ENCODE measurements at places on chromosomes 7 and 10. TPM values are rescaled to one million over a fixed set of nuclear protein-coding genes. Genes with fewer than 3 reads are reported as not detected.

Gene INA
- polyA plus RNA-seq = not detected

Gene MMD2
- polyA plus RNA-seq = not detected

Gene CYP26C1
- polyA plus RNA-seq = not detected

DNA sequence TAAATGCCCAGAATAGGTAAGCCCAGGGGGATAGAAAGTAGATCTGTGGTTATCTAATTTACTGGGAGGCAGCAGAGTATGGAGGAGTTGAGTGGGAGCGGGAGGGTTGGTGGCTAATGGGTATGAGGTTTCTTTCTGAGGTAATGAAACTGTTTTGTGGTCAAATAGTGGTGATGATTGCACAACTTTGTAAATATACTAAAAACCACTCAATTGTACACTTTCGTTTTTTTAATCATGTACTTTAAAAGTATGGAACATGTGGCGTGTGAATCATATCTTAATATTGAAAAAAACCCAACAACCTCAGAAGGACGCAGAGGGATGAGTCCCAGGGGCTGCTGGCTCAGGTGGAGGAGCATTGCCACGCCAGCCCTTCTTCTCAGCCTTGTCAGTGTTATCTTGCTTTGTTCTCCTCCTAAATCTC is 118.1 kb downstream of the WDR11 start:
- DNase-seq = no peak

DNA sequence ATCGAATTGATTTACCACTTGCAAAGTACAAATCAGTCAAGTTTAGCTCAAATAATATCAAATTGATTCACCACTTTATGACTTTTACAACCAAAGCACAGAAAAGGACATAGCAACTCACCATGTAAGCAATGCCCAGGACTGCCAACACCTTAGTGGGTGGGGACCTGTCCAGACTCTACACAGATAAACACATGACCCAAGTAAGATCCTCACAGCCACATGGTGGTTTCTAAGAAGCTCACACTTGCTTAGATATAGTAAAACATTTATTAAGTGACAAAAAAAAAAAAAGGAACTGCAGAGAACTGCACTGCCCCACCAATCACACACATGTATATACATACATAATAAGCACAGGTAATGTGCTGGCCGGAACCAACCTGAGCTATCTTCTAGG is 116.2 kb downstream of the SLC25A13 start:
- DNase-seq = no peak

- no peak for DNase-seq
These were observed 99.2 kb upstream of the LYZL2 start for GRCh38 chr10:30728766-30729165.

DNA sequence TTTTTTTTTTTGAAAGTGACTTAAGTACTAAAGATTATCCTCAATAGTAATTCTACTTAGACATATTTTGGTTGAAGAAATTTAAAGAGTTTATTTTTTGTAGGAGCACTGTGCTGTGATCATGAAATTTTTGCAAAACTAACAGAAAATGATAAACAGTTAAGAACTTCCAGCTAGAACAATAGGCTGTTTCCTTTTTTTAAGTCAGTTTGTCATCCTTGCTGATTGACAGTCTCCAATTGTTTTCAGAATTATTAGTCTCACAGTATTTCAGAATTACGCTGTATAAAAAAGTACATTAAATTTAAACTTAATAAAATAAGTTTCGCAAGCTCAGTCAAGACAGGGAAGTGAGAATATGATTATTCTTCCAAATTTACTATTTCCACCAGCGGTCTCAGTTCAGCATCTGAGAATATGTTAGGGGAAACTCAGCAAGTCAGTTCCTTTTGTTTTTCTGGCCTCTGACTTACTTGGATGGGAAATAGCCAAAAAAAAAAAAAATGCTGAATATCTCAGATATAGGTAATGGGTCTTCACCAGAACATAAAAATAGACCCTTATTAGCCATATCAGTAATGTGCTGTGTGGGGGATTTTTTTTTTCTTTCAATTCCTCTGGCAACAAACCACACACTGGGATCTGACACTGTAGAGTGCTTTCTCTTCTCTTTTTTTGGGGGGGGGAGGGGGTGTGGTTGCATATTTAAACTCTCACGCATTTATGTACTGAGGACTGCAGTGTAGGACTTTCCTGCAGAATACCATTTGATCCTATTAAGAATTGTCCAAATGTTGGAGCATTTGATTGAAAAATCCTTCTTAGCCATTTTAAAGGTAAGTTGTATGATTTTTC is at the start of gene CD36:
CD36 (plus strand) TSS at position 732 of the 855 bp plus-strand sequence. CDS start 8,099 bp downstream, outside the sequence.
- no peak for DNase-seq

- no peak for DNase-seq
These were observed 300.2 kb downstream of the BAMBI start for GRCh38 chr10:28977518-28977917.

DNA sequence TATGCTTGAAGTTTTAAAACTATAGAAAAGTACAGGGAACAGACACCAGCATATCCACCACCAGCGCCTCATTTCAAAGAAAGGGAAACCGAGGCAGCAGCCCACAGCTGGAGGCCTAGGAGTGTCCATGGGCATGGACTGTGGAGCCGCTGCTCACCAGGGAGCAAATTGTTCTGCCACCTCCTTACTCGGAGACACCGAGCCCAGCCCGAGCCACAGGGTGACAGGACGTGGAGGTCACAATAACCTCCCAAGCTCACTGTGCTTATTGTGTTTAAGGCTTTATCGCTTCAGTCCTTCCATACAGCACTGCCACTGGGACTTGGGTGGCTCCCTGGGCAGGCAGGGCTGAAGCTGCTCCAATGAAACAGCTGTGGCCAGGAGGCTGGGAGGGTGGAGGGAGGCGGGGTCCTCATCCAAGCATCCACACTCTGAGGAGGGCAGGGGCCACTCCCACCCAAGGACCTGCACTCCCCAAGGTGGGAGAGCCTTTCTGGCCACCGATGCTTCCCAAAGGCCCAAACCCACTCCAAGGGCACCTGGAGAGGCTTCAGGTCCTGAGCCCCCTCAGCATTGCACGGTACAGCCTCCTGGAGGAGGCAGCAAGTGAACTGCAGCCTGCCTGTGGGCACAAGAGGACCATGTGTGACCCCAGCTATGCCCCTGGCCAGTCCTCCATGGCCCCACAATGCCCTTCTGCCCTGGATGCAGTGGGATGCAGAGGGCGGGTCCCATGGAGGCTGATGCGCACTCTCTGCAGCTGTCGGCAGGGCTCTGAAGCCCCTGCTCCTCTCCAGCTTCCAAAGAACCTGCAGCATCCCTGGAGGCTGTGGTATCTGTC is 38.7 kb upstream of the RET start:
- DNase-seq = no peak

DNA sequence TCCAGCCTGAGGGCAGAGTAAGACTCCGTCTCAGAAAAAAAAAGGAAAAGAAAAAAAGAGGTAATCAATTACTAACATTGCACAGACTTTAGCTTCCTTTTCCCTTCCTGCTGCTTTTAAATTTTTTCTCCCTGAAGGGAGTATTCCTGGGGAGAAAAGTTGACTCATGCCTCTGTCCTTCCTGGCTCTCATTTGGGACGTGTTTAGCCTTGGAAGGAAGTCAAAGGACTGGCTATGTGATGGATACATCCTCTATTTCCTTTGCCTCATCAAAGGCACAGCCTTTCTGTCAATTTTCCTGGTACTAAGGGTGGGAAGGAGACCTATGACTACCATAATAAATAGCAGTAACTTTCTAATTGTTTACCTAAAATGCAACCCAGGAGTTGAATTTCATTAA is 77.6 kb downstream of the ITGA8 start:
- DNase-seq = no peak

- no peak for DNase-seq
These were observed 56.7 kb downstream of the CAMK2B start for GRCh38 chr7:44268671-44269070.

- DNase-seq = no peak
These were observed 778 bp upstream of the GET4 start for GRCh38 chr7:875476-876076.

- DNase-seq = no peak
These were observed 125.3 kb downstream of the NEURL1 start for GRCh38 chr10:103618575-103619423.

Measured in CD8-positive, alpha-beta memory T cell (primary cell).